ENCODE measurements at places on chromosomes 5 and 9. TPM values are rescaled to one million over a fixed set of nuclear protein-coding genes. Genes with fewer than 3 reads are reported as not detected.

Gene EPB41L4A
- total RNA-seq = 2.7 TPM

Gene LHX2
- total RNA-seq = not detected

Gene NRARP
- total RNA-seq = 2.1 TPM

Gene FOXD4
- total RNA-seq = 0.43 TPM

Gene FAM169A
- total RNA-seq = 2.7 TPM

Gene CCIN
- total RNA-seq = not detected

Gene KCNV2
- not detected for total RNA-seq

Gene SPINK7
- total RNA-seq = not detected

Gene PCDHB15
- total RNA-seq = 4.3 TPM

Gene PHPT1
- total RNA-seq = 131 TPM

Gene GMCL2
- total RNA-seq = not detected

Gene CATSPER3
- not detected for total RNA-seq

Gene GABRA6
- not detected for total RNA-seq

Gene PCDHA5
- total RNA-seq = 1.0 TPM

Gene PCDHGA11
- total RNA-seq = 2.2 TPM

Gene PHF24
- total RNA-seq = not detected

Gene POLE3
- 35.5 TPM for total RNA-seq

Gene SCGB3A2
- total RNA-seq = not detected

Gene PIK3R1
- total RNA-seq = 29.2 TPM

Gene PANK3
- total RNA-seq = 73.3 TPM

Gene ADAMTS13
- 8.8 TPM for total RNA-seq

Gene PDE6A
- total RNA-seq = not detected

Gene BRD9
- total RNA-seq = 39.4 TPM

Gene RCL1
- 13.0 TPM for total RNA-seq

Gene RUFY1
- total RNA-seq = 46.5 TPM

Gene HTR1A
- not detected for total RNA-seq

Gene PPP2R2B
- not detected for total RNA-seq

Gene THBS4
- total RNA-seq = 1.5 TPM

Gene FBP2
- not detected for total RNA-seq

Gene NMUR2
- not detected for total RNA-seq

Gene DOCK8
- not detected for total RNA-seq

Gene ZBTB6
- 9.1 TPM for total RNA-seq

Gene ARHGEF37
- 8.9 TPM for total RNA-seq

Data from osteocyte (in vitro differentiated cells).